Activated CD8-positive, alpha-beta memory T cell treated with anti-CD3 and anti-CD28 coated beads for 1 hour (primary cell): ENCODE measurements at places on chromosomes 6 and 20.

- DNase-seq = no peak
Observed at GRCh38 chr20:8352486-8352885, 220.4 kb downstream of the PLCB1 start.

DNA sequence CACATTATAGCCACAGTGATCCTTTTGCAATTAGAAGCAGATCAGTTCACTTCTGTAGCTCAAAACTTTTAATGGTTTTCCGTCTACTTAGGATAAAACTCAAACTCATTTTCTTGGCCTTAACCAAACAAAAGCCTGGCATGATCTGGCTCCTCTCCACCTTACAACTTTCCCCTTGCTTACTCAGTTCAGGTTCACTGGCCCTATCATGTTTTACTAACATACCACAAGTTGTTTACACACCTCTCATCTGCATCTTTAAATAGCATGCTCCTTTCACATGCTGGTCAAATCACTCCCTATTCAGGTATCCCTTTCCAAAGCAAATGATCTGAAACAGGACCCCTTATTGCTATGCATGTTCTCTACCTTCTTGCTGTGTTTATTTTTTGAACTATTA, 191.4 kb upstream of the FAM83B start:
- no peak for DNase-seq

GRCh38 chr6:7268816-7269555, 44.0 kb downstream of the SSR1 start:
- no peak for DNase-seq

GRCh38 chr6:99946005-99946404, 48.0 kb downstream of the MCHR2 start:
- no peak for DNase-seq

DNA sequence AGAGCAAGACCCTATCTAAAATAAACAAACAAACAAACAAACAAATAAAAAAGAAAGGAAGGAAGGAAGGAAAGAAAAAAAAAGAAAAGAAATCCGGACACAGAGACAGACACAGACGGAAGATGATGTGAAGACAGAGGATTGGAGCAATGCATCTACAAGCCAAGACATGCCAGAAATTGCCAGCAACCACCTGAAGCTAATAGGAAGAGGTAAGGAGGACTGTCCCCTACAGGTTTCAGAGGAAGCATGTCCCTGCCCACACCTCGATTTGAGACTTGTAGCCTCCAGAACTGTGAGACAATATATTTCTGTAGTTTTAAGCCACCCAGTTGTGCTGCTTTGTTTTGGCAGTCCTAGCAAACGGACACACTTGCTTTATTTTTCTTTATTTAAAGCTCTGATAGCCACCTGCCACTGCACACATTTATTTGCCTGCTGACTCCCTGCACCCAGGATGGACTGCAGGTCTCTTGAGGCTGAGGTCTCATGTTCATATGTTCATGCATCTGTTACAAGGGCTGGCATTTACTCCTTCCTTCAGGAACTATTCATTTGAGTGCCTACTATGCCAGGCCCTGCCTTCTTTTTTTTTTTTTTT, 20.7 kb upstream of the ZMYND8 start:
- DNase-seq = no peak

DNA sequence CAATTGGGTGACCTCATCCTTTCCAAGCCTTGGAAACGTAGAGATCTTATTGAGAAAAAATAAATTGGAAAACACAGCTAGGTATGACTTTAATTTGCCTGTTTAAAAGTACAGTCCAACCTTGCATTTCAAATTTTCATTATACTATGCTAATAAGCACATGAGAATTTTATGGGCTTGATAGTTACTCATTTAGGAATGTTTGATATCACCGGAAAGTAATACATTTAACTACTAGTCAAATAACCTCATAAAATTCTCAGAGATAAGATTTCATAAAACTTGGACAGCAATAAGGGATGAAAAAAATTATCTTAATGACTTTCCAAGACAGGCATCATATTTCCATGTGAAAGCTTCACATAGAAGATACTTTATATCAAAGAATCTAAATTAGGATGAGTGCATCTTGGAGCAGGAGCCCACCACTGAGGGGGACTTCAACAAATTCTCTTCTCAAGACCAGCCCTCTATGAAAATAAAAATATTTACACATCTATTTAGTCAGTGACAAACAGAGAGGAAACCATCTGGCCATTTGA, 236.3 kb downstream of the EPHA7 start:
- DNase-seq = no peak

DNA sequence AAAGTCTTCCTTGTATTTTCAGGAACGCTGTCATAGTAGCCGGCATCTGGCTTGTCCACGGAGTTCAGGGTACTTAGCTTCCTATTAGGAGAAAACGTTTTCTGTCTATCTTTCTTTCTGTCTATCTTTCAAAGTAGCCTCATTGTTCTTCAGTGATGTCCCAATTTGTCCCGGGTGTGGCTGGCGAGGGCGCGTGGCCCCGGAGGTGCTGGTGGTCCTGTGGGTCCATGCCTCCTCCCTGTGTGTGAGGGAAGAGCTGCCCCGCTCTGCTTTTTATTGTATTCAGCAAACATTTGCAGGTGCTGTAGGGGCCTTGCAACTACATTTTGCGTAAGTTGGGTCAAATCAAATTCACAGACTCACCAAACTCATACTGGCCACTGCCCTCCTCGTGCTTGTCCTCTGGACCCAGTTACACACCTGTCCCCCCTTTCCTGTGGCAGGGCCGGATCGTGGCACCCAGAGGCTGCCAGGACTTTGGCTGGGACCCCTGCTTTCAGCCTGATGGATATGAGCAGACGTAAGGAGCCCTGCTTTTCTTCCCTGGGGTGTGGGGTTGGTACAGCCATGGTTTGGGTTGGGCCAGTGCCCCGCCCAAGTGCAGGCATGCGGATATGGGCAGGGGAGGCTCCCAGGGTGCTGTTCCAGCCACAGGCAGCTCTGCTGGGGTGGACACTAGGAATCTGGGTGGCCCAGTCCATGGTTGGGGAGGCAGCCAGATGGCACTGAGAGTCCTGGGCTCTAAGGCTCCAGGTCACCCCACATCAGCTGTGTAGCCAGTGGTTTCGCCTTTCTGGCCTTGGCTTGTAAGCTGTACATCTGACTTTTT, 12.3 kb downstream of the ITPA start:
- DNase-seq = no peak

- DNase-seq = no peak
Observed at GRCh38 chr6:136072691-136073090, 177.4 kb downstream of the MTFR2 start.

DNA sequence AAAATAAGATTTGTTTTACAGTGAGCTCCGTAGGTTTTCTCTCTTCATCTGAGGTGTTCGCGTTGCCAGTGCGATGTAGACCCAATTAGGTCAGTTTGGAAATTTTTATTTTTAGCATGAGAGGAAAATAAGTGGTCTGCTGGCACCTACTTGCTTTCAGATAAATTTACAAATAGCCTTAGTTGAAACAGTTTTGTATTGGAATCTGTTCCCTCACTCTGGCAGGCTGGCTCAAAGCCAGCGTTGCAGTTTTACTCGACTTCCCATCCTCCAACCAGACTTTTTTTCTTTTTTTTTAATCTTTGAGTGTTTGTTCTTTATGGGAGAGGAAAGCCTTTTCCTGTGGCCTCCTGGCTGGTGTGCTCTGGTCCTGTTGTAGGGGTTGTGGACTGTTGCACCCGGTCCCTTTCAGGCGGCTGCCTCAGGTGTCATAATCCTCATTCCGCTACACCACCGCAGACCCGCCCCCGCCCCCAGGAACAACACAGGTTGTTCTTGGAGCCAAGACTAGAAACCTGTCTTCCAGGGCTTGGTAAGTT, 46.7 kb downstream of the TIAM2 start:
- DNase-seq = no peak

DNA sequence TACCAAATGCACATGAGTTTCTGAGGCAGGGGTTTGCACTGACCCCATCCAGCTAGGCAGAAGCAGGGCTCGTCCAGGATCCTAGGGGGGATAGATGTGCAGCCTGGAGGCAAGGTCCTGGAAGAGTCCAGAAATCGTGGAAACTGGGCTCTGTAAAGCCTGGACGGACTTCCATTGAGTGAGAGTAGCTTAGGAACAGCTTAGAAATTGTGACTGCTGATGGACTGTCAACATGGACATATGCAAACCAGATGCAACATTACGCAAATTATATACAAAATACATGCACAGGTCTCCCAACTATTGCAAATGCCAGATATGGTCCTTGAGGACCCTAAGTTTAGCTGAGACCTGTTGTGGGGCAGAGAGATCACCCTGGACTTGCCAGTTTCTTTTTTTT, 4.8 kb upstream of the EMILIN3 start:
- no peak for DNase-seq

- DNase-seq = no peak
Observed at GRCh38 chr6:42300701-42301100, 83.0 kb upstream of the MRPS10 start.

DNA sequence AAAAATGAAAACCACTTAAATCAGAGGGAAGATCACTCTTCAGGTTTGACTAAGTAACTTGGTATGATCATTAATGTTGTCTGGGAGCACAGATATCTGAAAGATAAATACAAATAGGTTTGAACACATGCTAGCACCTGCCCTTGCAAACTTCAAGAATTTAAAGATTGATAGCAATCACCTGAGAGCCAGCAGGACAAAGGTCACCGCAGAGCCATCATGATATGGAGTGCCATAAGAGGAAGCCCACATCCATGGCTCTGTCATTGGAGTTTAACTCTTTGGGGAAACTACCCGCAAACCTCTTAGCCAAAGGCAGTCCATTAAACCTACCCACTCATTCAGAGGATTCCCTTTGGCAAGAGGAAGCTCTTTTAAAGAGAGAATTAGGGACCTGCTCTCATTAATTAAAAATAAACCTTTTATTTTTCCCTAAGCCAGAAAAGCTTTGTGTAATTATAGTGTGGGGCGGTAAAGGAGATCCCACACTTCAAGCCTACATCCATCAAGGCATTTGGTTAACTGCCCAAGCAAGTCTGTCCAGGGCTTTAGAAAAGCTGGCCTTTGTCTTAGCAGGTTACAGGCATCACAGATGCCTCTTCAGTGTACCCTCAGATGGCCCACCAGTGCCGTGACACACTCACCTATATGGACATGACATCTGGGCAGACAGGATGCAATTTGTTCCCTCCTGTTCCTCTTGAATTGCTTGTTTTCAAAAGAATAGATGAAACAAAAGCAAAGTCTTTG, 73.0 kb downstream of the SASH1 start:
- no peak for DNase-seq

GRCh38 chr20:3678856-3679720, 2.7 kb downstream of the ADAM33 start:
- no peak for DNase-seq

DNA sequence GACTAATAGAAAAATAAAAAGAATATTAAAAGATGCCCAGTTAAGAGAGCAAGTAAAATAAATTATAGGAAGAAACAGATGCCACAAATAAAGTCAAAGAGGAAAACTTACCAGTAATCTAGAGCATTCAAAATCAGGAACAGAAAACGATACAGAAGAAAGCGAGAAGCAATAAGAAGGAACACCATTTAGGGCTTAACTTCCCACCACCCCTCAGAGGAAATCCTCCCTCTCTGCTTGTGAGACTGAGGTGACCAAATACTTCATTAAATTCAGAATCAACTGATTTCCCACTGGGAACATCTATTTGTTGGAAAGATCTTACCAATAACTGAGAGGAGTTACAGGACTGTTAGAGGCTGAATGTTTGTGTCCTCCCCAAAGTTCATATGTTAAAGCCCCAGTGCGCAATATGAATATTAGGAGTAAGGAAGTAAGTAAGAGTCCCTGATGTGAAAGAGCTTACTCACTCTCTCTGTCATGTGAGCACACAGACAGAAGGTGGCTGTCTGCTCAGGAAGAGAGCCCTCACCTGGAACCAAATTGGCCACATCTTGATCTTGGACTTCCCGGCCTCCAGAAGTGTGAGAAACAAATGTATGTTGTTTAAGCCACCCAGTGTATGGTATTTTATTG, 19.5 kb downstream of the KATNA1 start:
- no peak for DNase-seq

GRCh38 chr20:58637466-58638213, 13.4 kb upstream of the STX16 start:
- DNase-seq = no peak

GRCh38 chr6:140731741-140732140, 1357.3 kb upstream of the CITED2 start:
- DNase-seq = no peak

GRCh38 chr6:143842461-143842901, 657 bp upstream of the LTV1 start:
- DNase-seq = no peak

DNA sequence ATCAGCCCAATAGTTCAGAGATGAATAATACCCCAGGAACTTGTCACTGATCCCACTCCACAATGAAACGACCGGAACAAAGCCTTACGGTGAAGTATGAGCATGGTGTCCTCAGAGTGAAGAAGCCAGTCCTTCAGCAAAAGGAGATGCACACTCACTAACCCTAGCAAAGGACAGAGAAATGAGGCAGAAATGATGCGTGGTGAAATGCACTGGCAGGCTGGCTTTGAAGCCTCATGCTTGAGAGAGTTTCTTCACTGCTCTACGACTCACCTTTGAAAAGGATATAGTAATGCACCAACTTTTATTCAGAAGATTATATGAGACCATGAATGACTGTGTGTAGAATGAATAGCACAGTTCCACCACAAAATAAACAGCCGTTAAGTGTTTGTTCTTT, 74.8 kb downstream of the PHACTR1 start:
- DNase-seq = no peak

GRCh38 chr6:8914700-8915099, 479.4 kb upstream of the SLC35B3 start:
- DNase-seq = no peak

- no peak for DNase-seq
Observed at GRCh38 chr6:87925373-87926060, 122.1 kb upstream of the SPACA1 start.

GRCh38 chr6:327538-328116, 35.3 kb downstream of the DUSP22 start:
- DNase-seq = no peak

DNA sequence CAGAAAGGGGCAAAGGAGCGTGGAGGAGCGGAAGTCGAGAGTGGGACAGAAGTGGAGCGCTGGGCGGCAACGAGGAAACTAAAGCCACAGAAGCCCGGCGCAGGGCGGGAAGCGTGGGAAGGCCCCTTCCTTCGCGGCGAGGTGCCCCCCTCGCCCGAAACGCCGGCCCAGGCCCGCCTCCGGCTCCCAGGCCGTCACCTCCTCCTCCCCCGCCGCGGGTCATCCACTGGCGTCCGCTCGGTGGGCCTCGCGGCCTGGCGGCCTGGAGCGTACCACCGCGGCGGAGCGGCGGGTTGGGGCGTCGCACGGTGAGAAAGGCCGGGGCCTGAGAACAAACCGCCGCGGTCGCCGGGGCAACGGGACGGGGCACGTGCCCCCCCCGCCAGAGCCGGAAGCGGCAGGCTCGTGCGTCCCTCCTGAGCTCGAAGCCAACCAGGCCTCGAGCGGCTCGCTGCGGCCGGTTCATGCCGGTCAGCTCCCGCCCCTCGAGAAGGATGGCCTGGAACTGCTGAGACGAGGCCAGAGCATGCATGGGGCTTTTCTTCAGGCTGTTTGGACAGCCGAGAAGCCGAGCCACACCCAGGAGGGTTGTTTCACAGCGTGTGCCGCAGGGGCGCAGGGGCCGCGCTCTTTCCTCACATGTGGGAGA, at the start of gene TCP11:
Gene TCP11, minus strand, starts transcription at position 333 of the 649 bp plus-strand sequence. CDS start 469 bp downstream, outside the sequence.
- DNase-seq = no peak

GRCh38 chr6:53151676-53152075, 3.0 kb upstream of the GCM1 start:
- no peak for DNase-seq

GRCh38 chr6:159691133-159691962, 1.7 kb downstream of the SOD2 start:
- DNase-seq = no peak
